Hematopoietic multipotent progenitor cell treated with erythropoietin and hydrocortisone succinate and interleukin-3 and kit ligand, for 6 days (in vitro differentiated cells): ENCODE measurements at places on chromosomes 1 and 21.

DNA sequence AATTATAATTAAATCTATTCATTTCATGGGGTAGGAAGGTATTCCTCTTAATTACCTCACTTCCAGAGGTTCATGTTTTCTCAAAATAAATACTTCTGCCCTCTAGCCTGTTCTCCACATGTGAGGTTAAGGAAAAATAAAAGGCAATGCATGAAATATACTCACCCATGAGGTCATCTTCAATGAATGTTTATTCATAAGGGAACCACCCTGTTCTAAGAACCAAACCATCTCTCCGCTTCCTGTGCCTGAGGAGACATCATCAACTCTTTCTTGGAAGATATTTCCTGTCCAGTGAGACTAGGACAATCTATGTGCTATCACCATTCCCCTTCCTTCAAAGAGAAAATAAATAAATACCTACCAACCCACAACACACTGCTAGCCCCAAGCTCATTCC is 513.7 kb upstream of the PLXNA2 start:
- DNase-seq = no peak

DNA sequence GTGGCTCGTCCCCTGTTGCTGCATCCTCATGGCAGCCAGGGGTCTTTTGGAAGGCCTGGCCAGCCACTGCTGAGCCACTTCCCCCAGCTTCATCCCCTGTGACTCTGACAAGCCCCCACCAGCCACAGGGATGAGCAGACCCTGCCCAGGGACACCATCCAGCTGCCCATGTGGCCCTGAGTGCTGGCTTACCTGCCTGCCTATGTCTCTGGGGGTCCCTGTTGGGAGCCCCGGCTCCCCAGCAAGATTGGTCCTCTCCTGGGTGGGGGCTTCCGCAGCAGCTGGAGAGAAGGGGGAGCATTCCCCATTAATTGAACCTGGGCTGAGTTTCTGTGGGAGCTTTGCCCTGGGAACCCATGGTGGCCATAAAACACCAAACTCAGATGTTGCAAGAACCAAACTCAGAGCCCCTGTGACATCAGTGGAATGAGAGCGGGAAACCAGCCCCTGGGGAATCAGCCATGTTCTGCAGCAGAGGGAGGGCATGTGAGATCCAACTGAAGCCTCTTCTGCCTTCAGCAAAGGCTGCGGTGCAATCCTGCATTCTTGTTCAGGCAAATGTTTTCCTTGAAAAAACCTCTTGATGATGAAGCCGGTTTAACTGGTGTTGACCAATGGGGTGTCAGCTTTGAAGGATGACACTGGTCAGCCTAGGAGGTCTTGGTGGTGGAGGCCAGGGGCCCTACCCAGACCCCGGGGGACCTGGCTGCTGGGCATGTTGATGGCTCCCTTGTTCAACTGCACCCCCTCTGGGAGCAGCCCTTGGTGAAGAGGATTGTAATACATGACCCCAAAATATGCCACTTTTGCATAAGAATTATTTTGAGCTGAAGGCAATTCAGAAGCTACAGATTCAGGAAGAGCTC is 28.3 kb upstream of the COL18A1 start:
- no peak for DNase-seq

GRCh38 chr1:115670476-115671175 is 28.9 kb downstream of the VANGL1 start:
- DNase-seq = peak; percentile 25

DNA sequence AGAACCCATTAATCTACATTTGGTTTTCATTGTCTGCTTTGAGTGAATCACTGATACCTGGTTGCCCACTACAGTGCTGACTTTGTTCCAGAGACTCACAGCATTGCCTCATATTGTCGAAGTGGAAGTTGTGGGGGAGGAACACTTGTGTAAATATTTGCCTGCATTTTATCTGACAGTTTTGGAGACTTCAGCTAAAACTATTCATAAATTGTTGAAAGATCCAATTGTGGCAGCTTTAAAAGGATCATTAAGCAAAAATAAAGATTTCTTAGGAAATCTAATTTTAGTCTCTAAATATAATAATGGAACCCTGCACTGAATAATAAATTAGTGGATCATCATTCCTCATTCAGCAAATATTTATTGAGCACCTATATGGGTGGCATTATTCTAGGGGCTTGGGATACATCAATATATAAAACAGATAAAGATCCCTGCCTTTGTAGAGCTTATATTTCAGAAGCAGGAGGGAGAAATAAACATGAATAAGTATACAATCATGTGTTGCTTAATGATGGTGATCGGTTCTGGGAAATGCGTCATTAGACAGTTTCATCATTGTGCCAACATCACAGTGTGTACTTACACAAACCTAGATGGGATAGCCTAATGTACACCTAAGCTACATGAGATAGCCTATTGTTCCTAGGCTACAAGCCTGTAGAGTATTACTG is 73.5 kb downstream of the OSBPL9 start:
- peak; percentile 18 for DNase-seq

DNA sequence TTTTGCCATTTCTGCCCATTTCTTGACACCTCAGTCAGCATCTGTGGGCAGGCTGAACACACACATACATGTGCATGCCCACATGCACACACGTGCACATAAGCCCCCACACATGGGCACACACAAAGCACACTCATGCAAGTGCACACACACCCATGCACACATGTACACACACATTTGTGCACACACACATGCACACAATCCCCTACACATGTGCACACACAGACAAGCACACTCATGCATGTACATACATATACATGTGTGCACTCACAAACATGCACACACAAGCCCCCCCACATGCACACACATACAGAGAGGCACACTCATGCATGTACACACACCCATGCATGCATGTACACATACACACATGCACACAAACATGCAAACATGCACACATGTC is 83.5 kb upstream of the ACTRT2 start:
- DNase-seq = no peak

DNA sequence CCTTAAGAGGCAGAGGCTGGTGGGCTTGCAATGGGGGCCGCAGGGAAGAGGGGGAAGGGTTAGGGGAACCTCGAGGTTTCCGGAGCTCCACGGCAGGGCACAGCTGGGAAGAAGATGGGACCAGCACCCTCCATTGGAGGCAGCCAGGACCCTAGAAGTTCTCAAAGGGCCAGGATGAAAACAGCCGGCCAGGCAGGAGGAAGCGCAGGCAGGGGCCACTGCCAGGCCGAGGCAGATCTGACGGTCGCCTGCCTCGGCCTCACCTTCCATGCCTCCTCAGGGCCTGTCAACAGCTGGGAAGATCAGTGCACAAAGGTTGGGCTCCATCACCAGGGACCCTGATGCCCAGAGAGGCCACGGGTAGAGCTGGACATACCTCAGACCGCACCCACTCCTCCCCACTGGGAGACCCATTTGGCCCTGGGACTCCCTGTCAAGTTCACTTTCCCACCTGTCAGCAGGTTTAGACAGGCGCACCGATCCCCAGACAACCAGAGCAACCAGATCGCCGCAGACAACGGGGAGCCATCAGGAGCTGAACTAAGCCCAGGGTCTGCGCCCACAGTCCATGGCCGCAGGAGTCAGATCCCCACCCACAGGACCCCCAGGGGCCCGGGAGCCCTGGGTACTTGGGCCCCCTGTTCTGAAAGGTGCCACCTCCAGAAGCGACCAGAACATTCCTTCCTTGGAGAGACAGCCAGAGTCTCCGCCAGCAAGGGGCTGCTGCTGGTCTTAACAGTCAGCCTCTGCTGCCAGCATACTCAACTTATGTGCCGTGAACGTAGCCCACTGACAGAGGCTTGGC is 2.2 kb downstream of the SLC19A1 start:
- DNase-seq = no peak
